Stimulated activated CD4-positive, alpha-beta T cell treated with anti-CD3 and anti-CD28 coated beads, TNF-alpha, amount 100 ng/mL, for 48 hours (primary cell): ENCODE measurements at places on chromosomes 11 and 22.
A peak's percentile ranks its signal among the peaks of the same experiment; 100 is the strongest.

DNA sequence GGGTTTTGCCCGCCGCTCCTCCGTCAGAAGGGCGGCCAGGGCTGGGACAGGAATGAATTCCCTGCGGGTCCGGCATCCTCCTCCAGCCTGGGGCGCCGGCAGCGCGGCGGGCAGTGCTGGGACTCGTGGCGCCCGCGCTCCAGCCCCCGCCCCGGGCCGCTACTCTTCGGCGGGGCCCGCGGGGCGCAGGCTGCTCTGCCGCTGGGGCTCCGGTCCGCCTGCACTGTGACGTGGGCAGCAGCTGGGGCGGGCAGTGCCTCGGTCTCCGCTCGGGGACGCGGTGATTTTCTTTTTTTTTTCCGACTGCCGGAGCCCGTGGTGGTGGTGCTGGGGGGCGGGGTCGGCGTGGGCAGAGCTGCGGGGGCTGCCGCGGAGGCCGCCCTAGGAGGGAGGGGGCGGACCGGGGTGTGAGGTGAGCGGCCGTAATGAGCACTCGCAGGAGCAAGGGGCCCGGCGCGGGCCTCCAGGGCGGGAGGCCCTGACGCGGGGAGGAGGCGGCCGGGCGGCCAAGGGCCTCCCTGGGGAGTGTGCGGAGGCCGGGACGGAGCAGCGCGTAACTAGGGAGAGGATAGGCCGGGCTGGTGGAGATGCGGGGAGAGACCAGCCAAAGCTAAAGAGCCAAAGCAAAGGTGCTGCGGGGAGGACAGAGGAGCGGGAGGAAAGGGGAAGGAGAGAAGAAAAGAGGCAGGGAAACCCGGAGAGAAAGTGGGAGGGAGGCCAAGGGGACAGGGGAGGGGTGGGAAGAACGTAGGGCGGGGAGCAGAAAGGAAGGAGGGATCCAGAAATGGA lies 73.3 kb upstream of the ZBED5 start:
- no peak for DNase-seq

- DNase-seq = no peak
Measured at GRCh38 chr11:45846174-45846675, 1.1 kb upstream of the CRY2 start.

DNA sequence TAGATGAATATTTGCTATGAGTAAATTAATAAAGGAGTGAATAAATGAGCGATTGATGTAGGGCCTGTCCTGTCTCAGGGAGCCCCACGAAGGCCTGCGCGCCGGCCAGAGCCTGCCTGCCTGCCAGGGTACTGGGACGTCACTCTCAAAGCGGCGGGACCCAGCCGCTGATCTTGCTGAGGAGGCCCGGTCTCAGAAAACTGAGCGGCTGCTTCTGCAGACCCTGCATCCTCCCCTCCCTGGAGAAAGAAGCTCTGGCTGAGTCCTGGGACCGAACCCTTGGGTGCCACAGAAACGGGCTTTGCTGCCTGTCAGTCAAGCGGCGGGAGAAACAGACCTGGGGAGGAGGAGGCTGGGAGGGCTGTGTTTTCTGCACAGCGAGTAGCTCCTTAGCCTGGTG lies 91.6 kb upstream of the B3GAT1 start:
- DNase-seq = no peak

- no peak for DNase-seq
Measured at GRCh38 chr11:111098091-111098490, 147.4 kb upstream of the POU2AF2 start.

- DNase-seq = no peak
Measured at GRCh38 chr11:46307785-46308341, 30.4 kb downstream of the CREB3L1 start.

- no peak for DNase-seq
Measured at GRCh38 chr11:104891135-104891534, 7.1 kb downstream of the CASP12 start.

DNA sequence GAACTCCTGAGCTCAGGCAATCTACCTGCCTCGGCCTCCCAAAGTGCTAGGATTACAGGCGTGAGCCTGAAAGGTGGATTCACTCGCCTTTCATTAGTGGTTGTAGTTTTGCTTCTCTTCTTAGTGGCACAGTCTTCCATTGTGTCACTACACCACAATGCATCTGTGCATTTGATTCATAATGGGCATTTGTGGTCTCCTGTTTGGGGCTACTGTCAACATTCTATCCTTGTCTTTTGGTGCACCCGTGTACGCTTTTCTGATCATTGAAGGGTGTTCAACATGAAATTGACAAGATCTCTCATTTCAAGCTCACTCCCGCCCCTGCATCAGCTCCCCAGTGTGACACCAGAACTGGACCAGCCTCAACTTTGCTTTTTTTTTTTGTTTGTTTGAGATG lies 2.0 kb upstream of the SYT12 start:
- DNase-seq = no peak

- DNase-seq = no peak
Measured at GRCh38 chr22:45864959-45865476, 111.9 kb downstream of the WNT7B start.

GRCh38 chr11:95338430-95338991 lies 107.5 kb upstream of the SESN3 start:
- DNase-seq = no peak

DNA sequence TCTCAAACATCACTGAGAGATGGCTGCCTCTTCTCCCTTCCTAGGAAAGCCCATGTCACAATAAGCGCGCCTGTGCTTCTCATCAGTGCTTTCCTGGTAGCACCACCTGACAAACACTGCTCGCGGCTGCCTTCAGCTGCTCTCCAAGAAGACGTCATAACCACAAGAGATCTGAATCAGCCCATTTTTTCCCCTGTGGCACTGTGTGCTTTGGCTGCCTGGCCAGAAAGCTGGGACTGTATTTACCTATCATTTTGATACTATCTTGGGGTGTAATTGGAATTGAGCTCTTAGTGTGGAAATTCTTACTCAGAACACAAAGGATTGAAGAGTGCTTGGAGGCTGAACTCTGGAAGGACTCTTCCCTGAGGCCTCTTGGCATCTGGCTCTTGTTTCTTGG lies 50.3 kb upstream of the EHF start:
- peak; percentile 10 for DNase-seq

GRCh38 chr11:44868455-44869421 lies 81.9 kb downstream of the TP53I11 start:
- no peak for DNase-seq

DNA sequence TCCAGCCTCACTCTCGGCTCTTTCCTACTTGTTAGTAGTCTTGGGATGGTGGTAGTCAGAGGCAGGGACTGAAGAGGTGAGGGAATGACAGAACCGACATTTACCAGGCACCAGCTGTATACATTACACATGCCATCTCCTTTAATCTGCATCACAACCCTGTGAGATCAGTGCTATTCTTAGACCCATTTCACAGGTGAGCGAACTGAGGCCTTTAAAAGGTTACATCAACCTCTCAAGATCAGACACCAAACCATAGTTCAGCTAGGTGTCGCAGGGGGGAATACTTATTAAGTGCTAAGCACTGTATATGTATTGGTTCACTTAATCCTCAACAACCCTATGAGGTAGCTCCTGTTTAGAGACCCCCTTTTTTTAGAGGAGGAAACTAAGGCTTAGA lies 5.6 kb downstream of the PLA2G3 start:
- DNase-seq = no peak

DNA sequence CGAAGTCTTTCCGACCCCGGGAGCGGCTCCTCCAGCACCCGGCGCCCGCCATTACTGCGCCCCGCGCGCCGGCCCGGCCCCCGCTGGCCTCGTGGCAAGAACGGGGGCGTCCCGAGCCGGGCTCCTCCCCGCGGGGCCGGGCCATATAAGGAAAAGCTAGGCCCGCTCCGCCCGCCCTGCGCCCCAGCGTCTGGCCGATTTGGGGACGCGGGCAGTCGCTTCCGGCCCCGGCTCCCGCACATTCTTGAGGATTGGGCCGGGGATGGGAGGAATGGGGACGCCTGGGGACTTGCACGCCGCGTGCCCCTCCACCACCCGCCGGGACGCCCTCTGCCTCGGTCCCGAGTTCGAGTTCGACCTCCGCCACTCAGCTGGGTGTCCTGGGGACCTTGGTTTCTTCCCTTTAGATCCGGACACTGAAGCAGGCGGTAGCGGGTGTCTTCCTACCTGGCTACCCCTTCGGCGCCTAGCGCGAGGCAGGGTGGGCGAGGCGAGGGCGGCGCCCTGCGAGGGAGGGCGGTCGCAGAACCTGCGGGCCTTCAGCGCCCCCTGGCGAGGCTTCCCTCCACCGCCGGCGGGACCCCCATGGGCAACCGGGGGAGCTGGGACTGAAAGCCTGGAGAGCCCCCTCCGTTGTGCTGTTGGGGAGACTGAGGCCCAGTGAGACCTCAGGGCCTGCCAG lies 3.8 kb downstream of the SMTN start:
- peak; percentile 87 for DNase-seq

DNA sequence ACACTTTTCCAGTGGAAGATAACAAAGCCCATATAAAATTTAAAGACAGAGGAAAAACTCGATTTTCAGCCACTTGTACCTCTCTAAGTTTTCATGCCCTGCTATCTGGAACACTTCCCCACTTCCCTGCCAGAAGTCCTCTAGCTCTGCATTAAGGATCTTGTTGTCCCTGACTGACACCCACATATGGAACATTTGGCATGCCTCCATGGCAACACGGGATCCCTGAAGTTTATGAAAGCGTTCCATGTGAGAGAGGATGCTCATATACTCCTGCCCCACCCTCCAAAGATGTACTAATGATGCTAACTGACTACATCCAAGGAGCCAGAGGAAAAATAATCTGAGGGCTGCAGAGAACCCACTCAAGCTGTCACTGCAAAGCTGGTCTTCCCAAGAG lies 8.8 kb upstream of the C11orf91 start:
- no peak for DNase-seq

GRCh38 chr11:92580908-92581307 lies 356.3 kb downstream of the FAT3 start:
- DNase-seq = no peak

GRCh38 chr22:25021976-25022711 lies 69.6 kb downstream of the KIAA1671 start:
- no peak for DNase-seq

GRCh38 chr22:26669060-26669481 lies 11.7 kb downstream of the MIAT start:
- no peak for DNase-seq

DNA sequence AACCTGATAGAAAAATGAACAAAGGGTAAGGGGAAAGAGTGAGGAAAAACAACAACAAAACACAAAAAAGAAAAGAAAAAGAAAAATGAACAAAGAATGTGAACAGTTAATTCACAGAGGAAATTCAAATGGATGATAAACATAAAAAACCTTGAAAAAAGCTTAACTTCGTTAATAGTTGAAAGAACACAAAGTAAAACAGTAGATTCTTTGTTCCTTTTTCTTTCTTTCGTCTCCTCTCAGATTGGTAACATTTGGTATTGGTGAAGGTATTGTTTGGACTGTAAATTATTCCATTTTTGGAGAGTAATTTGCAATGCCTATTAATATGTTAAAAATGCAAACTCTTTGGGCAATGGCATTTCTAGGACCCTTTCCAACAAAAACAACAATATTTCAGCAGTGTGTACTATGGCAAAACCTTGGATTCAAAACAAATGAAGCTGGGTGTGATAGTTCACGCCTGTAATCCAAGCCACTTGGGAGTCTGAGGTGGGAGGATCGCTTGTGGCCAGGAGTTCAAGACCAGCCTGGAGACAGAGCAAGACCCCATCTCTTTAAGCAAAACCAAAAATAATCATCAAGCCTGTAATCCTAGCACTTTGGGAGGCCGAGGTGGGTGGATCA lies 3.3 kb upstream of the BACE1 start:
- DNase-seq = no peak

GRCh38 chr11:5831196-5831829 lies 10.4 kb downstream of the OR52E6 start:
- DNase-seq = no peak

DNA sequence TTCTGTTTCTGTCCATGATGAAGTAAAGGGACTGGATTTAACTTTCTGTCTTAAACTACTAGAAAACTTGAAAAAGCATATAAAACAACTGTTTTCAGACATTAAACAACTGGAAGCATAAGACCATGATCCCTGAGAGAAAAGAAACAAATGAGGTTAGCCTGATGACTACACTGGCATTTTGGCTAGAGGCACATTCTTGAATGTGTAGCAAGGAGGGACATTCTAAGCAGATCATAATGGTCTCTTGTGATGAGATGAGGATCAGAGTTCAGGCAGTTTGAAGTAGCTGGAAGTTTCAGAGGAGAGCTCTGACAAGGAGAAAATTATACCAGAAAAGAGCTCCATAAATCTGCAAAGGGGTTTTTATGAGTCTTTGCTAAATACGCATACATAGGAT lies 75.4 kb downstream of the AASDHPPT start:
- no peak for DNase-seq

DNA sequence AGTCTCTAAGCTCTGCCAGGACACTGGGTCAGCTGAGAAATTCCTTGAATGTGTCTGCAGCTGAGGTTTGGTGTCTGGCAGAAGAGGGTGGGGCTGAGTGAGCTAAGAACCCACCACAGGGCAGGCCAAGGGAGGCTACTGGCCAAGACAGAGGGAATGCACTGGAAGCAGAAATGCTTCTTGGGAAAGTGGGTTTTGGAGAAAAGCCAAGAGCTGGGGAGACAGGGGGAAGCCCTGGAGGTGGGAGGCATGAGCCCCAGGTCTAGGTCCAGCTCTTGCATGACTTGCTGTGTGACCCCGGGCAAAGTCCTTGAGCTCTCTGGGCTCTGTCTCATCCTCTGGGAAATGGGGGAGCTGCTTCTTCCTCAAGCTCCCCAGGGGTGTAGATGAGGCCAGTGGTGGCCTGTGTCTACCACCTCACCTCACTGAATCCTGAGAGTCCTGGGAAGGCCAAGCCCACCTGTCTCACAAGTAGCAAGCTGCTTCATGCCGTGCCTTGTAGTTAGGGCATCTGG lies 2.3 kb downstream of the MMP11 start:
- DNase-seq = no peak

DNA sequence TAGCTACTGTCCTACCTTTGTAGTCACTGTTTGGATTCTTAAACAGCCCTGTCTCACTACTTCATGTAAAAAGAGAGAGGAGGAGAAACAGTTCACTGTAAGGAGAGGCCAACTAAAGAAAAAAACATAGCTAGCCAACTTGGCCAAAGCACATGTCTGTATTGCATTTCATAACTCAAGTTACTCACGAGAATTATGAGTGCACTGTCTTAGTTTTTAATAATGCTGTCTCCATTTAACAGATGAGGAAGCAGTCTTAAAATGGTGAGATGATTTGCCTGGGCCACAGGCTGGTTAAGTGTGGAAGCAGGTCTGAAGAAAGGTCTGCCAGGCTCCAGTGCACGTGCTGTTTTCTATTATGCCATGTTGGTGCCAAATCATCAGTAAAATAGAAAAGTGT lies 104.5 kb downstream of the UVRAG start:
- DNase-seq = no peak
